ENCODE measurements at places on chromosomes 13 and 19. TPM values are rescaled to one million over a fixed set of nuclear protein-coding genes. Genes with fewer than 3 reads are reported as not detected.

The FCER2 gene
- total RNA-seq = not detected

The OR7C1 gene
- not detected for total RNA-seq

The ELANE gene
- total RNA-seq = not detected

The SHISA2 gene
- total RNA-seq = 170 TPM

The TMIGD2 gene
- total RNA-seq = not detected

The CABP5 gene
- not detected for total RNA-seq

The BCL3 gene
- total RNA-seq = 32.4 TPM

The MBOAT7 gene
- total RNA-seq = 218 TPM

The ATXN8OS gene
- not detected for total RNA-seq

The THSD1 gene
- total RNA-seq = 19.2 TPM

The AMER2 gene
- 0.29 TPM for total RNA-seq
